ENCODE measurements at places on chromosomes 1 and 21. TPM values are rescaled to one million over a fixed set of nuclear protein-coding genes. Genes with fewer than 3 reads are reported as not detected.

Gene CLDN17
- not detected for total RNA-seq

GRCh38 chr1:90074970-90075391 lies 80.1 kb downstream of the ZNF326 start:
- peak; percentile 16 for DNase-seq

GRCh38 chr1:245301162-245301580 lies 146.4 kb downstream of the KIF26B start:
- DNase-seq, result peak; percentile 51

DNA sequence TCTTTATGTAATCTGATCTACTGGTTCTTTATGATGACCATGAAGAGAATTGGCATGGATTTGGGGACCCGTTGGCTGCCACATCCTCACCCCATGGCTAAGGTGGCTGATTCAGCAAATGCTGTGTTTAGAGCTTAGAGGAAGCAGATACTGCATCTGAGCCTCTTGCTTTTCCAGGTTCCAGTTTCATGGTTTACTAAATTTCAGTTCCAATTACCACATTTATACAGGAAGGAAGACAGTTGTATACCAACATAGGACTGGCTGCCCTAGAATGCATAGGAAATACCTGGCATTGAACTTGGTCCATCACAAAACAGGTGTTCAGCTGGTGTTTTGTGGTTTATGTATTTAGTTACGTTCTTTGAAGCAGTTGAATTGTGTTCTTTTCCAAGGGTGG lies 107.1 kb downstream of the ST3GAL3 start:
- no peak for DNase-seq

Gene CYP4A11
- not detected for total RNA-seq

Gene SLC19A2
- total RNA-seq, result 12.5 TPM

- DNase-seq, result no peak
These were observed 61.3 kb downstream of the TRIM11 start for GRCh38 chr1:228345201-228345930.

Gene SVBP
- 28.1 TPM for total RNA-seq

- DNase-seq, result no peak
These were observed 265.7 kb downstream of the GRIK3 start for GRCh38 chr1:36768486-36769178.

DNA sequence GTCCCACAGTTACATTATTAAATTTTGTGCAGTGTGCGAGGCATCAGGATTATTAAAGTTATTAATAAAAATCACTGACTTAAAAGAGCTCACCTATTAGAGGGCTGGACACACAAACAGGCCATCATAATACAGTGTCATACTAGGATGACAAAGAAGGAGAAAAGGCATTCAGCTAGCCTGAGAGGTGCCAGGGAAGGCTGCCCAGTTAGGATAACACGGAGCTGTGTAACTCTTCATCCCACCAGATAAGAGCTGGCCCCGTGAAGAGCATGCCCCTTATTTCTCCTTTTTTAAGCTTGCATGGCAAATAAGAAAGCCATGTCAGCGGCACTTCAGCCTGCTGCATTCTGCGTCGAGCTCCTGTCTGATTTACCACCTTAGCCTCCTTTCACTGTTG lies 109.5 kb downstream of the KCNK1 start:
- DNase-seq, result no peak

DNA sequence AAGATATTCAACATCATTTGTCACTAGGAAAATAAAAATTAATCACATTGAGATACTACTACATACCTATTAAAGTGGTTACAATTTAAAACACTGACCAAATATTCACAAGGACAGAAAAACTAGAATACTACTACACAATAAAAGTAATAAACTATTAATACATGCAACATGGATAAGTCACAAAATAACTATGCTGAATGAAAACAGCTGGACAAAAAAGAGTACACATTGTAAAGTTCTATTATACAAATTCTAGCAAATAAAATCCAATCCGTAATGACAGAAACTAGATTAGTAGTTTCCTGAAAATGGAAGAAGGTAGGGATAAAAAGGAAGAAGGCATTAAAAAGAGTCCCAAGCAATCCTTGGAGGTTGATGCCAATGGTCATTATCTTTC lies 348.7 kb upstream of the PTBP2 start:
- DNase-seq, result no peak

Gene PDE9A
- 7.8 TPM for total RNA-seq

DNA sequence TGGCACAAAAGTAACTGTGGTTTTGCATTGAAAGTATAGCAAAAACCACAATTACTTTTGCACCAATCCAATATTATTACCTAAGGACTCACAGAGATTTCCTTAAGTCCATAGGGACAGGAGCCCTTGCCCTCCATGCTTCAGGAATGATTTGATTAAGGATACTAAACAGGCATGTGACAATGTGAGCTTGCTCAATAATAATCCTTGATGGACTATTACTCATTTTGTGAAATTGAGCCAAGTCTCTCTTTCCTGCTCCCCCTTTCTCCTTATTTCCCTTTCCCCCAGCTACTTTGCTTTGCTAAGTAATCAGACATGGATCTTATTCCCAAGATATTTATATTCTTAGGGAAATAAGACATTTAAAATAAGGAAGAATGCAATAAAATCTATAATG lies 21.6 kb upstream of the RGL1 start:
- DNase-seq, result no peak

Gene CFAP107
- total RNA-seq, result not detected

- DNase-seq, result peak; percentile 41
These were observed 856 bp upstream of the GREM2 start for GRCh38 chr1:240612811-240613210.

- no peak for DNase-seq
These were observed 731 bp downstream of the EFNA4 start for GRCh38 chr1:155064111-155064831.

- DNase-seq, result peak; percentile 33
These were observed 236.2 kb downstream of the SETD4 start for GRCh38 chr21:35824136-35824535.

- DNase-seq, result no peak
These were observed 28.7 kb downstream of the PHC2 start for GRCh38 chr1:33402206-33402605.

Gene KRTAP19-1
- total RNA-seq, result not detected

DNA sequence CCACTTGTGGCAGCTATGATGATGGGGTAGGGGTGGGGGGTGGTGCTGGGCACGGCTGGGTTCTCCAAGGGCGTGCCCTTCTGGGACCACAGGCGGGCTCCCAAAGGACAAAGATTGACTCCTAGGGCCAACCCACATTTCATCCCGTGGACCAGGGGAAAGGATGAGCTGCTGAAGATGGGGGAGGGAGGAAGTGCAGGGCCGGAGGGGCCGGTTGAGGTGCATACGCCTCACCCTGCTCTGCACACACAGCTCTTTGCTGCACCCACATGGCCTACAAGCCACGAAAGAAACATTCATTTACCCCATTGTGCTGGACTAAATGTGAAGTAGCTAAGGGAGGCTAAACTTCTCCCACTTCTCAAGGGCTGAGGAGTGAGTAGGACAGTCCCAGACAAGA lies 34.2 kb upstream of the GNPAT start:
- DNase-seq, result no peak

Gene EIF4G3
- total RNA-seq, result 80.7 TPM

Gene ECE1
- total RNA-seq, result 172 TPM

Gene OR6K3
- total RNA-seq, result not detected

GRCh38 chr1:77828098-77828497 lies 48.6 kb downstream of the MIGA1 start:
- no peak for DNase-seq

GRCh38 chr1:56204206-56204605 lies 375.2 kb downstream of the PLPP3 start:
- no peak for DNase-seq

Gene CCDC30
- total RNA-seq, result 2.2 TPM

GRCh38 chr21:45761704-45762103 lies 118.2 kb downstream of the PCBP3 start:
- no peak for DNase-seq

DNA sequence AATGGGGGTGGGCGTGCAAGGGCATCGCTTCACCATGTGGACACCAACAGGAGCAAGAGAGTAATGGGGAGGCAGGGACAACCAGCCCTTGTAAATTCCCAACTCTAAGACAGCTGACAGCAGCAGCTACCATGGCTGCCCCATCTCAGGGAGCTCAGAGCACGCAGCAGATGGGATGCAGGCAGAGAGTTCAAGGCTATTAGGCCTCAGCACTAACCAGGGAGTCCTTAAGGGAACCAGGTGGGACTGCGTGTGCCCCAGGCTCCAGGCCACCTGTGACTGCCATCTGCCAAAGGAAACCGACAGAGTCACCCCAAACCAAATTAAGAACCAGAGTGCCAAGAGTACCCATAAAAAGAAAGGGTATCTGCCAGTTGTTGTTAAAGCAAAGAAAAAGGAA lies 33.7 kb upstream of the PRDM2 start:
- DNase-seq, result no peak

GRCh38 chr1:32775640-32776337 lies 41.4 kb downstream of the YARS1 start:
- DNase-seq, result peak; percentile 80

- DNase-seq, result no peak
These were observed 35.5 kb downstream of the SRSF11 start for GRCh38 chr1:70256664-70257063.

DNA sequence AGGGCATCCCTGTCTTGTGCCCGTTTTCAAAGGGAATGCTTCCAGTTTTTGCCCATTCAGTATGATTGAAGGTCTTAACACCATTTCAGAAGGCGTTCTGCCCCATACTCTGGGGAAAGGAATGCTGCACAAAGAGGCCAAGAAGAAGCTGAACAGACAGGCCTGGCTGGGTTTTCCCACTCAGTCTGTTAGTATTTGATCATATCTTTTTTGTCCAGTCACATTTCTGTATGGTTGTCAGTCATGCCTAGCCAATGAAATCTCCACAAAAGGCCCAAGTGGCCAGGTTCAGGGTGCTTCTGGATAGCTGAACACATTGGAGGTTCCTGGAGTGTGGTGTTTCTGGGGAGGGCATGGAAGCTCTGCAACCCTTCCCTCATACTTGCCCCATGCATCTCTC lies 72.1 kb downstream of the NEK7 start:
- no peak for DNase-seq

Gene TSSK3
- total RNA-seq, result 0.87 TPM

DNA sequence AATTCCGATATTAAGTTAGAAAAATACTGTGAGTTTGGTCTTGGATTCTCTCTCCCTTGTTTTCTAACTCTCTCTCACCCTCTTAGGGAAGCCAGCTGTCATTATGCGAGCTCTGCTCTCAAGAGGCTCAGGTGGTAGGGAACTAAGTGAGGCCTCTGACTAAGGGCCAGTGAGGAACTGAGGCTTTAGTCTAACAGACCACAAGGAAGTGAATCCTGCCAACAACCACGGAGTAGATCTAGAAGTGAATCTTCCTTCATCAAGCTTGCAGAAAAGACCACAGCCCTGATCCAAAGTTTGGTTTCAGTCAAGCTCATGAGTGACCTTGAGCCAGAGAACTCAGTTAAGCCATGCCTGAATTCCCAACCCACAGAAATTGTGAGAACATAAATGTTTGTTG lies 180.1 kb upstream of the PRMT6 start:
- DNase-seq, result no peak

DNA sequence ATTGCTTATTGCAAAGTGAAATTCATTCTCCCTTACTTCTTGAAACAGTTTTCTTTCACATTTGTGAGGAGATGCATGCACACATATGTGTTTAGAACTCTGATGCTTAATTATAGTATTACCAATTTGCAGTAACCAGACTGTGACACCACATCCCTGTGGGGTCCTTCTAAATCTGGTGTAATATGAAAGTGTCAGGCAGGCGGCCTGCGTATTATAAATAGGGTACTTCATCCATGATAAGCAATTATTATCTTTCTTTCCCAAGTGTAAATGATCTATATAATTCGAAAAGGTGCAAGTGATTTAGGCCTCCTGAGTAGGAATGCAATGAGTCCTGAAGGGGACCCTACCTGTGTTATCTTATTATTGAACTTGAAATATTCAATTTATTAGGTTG lies 876 bp downstream of the EFCAB7 start:
- DNase-seq, result no peak

All from astrocyte (in vitro differentiated cells and primary cell).